ENCODE measurements at places on chromosomes 7 and 10.

- DNase-seq: no peak
Measured at GRCh38 chr7:152975076-152975475, 215.5 kb downstream of the ACTR3B start.

DNA sequence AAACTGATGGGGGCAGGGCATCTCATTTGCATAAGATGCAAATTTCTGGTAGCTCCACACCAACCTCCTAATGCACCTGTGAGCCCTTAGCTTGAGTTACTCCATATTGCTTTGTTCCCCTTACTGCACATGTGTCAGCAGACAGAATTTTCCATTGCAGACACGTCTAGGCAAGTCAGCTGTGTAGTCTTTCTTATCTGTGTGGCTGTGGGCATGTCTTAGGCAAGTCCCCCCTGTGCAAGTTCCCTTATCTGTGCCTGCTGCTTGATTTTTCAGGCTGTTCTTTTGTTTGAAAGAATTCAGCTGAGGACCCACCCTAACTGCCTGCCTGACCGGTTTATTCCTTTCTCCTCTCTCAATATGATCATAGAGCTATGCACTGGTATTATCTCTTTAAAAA lies 28.5 kb upstream of the TRIM24 start:
- no peak for DNase-seq

DNA sequence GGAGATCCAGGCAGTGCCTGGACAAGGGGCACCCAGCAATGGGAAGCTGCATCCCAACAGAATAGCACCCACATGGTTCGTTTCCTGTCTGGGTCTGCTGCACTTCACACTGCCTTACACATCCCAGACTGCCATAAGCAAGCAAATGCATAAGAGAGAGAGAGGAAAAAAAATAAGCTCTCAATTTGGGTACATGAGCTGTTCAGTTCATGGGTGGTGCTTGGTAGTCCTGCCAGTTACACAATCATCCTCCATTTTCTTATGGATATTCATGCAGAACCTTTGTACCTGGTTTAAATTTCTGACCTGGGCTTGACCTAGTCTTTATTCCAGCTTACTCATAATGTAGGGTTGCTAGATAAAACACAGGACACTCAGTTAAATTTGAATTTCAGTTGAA lies 733.6 kb downstream of the TNS3 start:
- DNase-seq: no peak

GRCh38 chr10:103850572-103850895 lies 4.8 kb downstream of the SH3PXD2A start:
- DNase-seq: no peak

- DNase-seq: no peak
Measured at GRCh38 chr10:94533027-94533426, 12.6 kb upstream of the HELLS start.

DNA sequence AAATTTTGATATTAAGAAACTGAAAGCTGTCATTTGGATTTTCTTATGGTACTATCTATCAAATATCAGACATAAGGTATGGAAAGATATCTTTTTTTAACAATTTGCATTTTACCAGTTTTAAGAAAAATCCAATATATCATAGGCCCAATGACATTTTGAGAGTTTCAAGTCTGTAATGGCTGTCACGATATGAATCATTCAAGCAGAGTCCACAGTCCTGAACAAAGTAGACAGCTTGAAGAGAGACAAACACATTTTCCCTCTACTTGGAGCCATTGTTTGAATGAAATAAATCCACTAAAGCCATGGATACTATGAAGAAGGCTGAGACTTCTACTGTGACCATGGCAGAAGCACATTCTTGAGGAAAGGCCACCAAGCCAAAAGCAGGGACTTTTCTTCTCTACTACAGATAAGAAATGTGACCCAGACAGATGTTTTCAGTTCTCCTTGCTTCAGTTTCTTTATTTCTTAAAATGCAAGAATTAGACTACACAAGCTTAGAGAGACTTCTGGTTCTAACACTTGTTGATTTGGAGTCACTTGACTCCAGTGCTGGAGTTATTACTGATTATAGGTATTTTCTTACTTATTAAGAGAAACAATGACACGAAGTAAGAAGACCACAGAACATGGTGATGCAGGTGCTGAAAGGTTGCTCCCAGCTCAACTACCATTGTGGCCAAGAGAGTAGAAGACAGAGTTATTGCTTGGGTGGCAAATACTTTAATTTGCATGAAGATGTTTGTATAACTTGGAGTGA lies 429.1 kb downstream of the KIF20B start:
- DNase-seq: no peak

DNA sequence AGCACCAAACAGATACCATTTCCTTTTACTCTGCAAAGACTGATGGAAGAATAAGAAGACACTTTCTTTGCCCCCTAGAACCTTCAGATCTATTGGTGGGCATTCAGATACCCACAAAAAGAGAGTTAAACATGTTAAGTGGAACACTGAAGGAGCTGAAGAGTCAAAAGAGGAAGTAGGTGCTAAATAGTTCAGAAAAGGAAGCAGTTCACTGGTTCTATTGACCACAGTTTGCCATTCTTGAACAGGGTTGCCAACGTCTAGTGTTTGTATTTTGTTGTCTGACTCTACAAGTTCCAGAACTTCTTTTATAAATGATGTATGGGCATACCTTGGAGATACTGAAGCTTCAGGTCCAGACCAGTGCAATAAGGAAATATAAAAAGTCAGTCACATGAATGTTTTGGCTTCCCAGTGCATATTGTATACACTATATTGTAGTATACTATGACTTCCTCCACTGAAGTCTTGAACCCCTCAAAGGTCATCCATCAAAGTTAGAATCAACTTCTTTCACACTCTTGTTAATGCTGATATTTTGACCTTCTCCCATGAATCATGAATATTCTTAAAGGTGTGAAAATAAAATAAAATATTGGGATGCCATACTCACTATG lies 47.5 kb upstream of the AGR3 start:
- no peak for DNase-seq

DNA sequence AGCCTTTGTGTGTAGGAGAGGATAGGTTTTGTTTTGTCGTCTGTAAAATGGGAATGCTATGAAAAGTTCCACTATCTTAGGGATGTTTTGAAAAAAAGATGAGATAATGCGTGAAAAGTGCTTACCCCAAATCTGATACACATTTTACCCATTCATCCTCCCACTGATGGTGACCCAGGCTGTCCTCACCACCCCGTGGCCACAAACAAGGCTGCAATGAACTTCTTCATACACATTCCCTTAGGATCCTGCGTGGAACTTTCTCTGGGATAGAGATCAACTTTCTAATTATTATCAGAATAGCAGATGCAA lies 399 bp upstream of the OGDHL start:
- DNase-seq: no peak

Data from activated naive CD8-positive, alpha-beta T cell treated with anti-CD3 and anti-CD28 coated beads, Interleukin-2, amount 50 U/mL, for 24 hours (primary cell).